ENCODE measurements at places on chromosomes 3 and 15.

GRCh38 chr15:58077427-58077826 is 11.9 kb upstream of the ALDH1A2 start:
- DNase-seq: no peak

- no peak for DNase-seq
These were observed 8.8 kb downstream of the NUSAP1 start for GRCh38 chr15:41341519-41341918.

DNA sequence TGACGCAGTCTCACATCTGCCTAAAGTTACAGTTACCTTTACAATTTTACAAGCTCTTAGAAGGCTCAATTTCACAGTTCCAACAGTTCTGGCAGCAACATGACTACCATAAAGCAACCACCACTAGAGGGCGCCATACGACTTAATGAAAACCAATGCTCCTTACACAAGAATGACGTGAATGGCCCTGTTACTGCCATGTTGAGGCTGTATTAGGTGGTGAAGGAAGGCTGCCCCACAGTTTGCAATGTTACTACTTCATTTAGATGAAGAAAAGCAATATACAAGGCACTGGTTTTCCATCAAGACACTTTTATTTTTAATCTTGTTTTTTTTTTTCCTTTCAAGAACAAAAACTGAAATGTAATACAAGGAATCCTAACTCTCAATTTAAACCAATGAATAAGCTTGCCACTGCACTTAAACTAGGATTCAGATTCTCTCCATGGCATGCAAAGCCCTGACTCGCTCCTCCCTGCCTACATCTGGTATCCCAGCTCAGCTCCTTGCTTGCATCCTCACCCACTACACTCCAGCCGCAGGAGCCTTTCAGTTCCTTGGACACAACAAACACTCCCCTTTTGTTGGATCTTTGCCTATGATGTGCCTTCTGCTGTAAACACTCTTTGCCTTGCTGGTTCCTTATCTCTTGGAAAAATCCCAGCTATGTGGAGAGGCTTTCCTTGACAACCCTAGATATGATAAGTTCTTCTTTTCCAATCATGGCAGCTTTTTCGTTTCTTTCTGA is 270.7 kb downstream of the GBE1 start:
- peak; percentile 64 for DNase-seq

DNA sequence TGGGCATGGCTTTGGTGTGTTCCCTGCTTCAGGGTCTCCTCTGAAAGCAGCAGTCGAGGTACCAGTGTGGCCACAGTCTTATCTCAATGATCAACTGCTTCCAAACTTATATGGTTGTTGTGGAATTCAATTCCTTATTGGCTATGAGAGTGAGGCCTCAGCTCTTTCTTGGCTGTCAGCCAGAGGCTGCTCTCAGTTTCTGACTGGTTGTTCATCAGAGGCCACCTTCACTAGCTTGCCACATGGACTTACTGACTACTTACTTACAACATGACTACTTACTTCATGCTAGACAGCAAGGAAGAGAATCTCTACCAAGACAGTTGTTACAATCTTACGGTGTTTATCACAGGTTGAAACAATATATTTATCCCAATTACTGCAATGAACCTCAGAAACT is 789.2 kb downstream of the DIPK2A start:
- DNase-seq: no peak

- no peak for DNase-seq
These were observed 23.5 kb downstream of the B3GALNT1 start for GRCh38 chr3:161081633-161082032.

DNA sequence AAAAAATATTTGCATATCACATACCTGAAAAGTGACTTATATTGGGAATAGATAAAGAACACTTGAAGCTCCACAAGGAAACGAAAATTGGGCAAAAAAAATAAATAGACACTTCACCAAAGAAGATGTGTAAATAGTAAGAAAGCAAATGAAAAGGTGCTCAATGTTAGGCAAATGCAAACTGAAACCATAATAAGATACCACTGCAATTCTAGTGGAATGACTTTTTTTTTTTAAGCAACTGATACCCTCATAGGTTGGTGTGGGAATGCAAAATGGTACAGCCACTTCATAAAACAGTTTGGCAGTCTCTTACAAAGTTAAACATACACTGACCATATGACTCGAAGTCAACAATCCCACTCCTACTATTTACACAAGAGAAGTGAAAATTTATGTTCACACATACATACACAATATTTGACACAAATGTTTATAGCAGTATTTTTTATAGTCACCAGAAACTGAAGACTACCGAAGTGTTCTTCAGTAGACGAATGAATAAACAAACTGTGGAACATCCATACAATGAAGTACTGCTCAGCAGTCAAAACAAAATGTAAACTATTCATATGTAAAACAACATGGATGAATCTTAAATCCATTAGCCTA is 176.3 kb downstream of the ZMAT3 start:
- DNase-seq: no peak
